ENCODE measurements at places on chromosomes 6 and 20.

GRCh38 chr6:119562168-119562567 is 212.6 kb upstream of the MAN1A1 start:
- no peak for DNase-seq

- no peak for DNase-seq
These were observed 22.6 kb upstream of the TINAG start for GRCh38 chr6:54285595-54285994.

GRCh38 chr6:35051997-35052583 is 89.0 kb downstream of the TCP11 start:
- DNase-seq, result no peak

DNA sequence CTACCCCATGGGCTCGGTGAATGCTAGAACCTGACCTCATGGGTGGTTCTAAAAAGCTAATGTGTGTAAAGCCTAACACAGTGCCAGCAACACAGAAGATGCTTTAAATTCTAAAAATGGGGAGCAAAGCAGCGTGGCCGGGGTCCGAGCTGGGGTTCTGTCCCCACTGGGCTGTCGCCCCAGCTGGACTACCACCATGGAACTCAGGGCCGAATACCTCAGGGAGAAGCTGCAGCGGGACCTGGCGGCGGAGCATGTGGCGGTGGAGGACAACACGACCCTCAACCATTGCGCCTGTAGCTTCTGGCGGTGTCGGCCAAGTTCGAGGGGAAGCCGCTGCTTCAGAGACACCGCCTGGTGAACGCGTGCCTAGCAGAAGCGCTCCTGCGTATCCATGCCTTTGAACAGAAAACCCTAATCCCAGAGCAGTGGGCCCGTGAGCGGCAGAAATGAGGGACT is 8.4 kb downstream of the SOX4 start:
- no peak for DNase-seq

DNA sequence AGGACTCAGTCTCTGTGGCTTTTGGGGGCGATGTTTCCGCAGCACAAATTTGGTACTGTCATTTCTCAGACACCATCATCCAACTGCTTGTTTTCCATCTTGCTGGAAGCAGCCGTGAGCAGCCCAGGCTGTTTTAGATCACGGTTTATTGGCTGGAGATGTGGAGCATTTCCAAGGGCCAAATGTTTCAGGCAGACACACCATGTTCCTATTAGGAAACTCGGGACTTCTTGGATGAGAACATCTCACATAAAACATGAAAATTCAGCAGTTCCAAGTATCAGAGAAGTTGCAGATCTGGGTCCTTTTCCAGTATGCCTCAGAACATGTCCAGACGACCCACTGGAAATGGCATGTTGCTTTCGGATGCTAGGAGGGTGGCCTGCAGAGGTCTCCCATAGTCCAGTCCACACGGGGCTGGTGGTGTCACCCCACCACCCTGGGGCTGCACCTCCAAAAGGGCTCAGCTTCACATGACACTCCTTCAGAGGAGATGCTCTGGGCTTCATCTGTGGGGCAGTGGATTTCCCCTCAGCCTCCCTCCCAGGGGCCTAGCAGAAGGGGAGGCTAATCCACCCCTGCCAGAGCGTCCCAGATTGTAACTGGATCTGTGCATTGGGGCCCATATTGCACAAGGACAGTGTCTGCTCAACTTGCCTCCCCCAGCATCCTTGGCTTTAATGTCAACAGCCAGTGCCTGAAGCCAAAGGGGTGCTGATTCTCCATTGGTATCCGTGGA is 176.3 kb downstream of the SCP2D1 start:
- DNase-seq, result no peak

DNA sequence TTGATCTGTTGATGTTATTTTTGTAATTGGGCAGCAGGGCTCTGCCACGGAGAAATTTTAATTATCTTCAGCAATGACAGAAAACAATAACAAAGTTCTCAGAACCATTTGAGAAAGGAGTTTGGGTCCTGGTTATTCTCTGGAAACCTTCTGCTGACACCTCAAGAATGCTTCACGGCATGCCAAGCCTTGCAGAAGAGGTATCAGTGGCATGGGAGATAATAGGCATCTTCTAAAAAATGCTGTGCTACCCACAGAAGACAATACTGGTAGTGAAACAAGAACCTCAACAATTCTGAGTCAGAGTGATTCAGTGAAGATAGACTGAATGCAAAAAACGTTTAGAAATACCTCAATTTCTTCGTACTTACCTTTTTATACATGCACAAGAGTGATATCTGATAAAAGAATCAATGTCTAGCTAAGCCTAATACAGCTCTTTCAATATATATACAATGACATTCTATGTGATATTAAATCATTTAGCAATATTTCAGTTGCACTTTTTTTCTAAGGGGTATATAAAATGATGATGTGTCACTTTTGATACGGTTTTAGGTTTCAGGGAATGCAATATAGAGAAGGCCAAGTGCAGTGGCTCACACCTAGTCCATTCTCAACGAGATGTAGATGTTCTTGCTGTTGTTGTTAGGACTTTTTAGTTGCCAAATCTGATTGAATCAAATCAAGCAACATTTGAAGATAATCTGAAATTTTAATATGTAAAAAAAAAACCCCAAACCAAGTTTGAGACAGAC is 110.4 kb upstream of the COL21A1 start:
- no peak for DNase-seq

GRCh38 chr6:4301871-4302270 is 166.5 kb upstream of the ECI2 start:
- no peak for DNase-seq

DNA sequence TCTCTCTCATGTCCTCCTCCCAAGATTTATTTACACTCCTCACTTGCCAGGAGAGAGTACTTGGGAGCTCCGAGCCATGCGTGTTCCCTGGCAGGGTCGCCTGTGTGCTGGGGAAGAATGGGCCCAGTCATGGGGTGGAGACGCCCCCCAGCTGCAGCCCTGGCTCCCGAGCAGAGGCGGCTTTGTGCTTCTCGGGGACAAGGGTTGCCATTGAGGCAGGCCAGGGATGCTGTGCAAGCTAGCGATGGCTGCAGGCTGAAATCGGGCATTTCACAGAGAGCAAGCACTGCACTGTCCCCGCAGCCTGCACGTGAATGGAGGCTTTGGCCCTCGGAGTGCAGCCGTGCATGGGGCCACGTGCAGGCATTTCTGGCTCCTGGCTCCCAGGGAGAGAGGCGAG is 23.8 kb downstream of the PHACTR3 start:
- no peak for DNase-seq

DNA sequence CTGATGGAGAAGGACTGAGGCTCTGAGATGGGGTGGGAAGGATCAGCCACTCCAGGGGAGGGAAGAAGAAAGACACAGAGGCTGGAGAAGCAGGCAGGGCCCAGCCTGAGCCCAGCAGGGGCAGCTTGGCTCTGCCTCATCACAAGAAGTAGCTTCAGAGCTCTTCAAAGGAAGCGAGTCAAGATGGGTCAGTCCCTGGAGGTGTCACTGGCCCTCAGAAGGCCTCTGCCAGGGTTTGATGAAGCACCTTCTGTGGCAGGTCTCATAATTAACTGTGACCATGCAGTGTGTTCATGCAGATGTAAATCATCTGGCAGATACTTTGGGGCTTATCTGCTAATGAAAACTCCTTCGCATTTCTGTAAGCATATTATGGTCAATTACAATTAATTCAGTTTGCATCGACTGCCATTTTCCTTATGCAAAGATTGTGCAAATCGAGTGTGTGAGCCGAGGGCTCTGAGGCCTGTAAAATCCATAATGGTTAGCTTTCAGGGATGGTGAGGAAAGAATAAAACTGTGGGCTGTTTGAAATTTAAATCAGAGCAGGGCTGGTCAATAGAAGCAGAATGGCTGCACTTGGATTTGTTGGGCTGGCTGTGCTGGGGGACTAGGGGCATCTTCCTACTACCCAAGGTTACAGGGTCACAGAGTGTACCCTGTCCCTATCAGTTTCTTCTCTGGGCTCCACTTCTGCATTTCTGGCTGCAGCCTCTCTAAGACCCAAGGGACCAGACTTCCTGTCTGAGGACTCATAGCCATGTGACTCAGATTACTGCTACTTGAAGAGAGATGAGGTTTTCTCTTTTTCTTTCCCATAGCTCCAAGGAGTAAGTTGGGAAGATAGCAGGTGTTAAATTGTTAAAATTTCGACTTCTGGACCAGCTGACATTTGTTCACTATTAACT is 376.6 kb downstream of the DHX35 start:
- no peak for DNase-seq

DNA sequence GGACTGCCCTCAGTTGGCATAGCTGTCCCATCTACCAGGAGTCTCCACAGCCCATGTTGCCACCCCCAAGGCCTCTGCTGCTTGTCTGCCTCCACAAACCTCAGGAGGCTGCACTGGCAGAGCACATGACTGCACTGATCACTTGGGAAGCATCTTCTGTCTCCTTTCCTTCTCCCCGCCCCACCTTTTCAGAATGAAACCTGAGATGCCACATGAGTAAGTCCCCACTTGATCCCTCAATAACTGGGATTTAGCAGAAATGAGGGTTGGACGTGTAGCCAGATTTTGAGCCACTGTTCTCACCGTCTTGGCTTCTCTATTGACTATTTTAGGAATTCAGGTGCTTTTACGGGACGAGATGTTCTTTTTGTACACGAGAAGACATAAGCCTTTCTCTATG is 328.4 kb downstream of the CDC5L start:
- DNase-seq, result no peak

GRCh38 chr6:131251590-131252199 is 116.4 kb downstream of the AKAP7 start:
- DNase-seq, result no peak

Data from natural killer cell treated with Interleukin-12 subunit alpha and Interleukin-12 subunit beta and Interleukin-15 and Interleukin-18, amount 100 ng/mL, for 72 hours (primary cell).